ENCODE measurements at places on chromosomes 7 and 10.

GRCh38 chr7:137421366-137421765 is 77.8 kb upstream of the PTN start:
- DNase-seq = no peak

DNA sequence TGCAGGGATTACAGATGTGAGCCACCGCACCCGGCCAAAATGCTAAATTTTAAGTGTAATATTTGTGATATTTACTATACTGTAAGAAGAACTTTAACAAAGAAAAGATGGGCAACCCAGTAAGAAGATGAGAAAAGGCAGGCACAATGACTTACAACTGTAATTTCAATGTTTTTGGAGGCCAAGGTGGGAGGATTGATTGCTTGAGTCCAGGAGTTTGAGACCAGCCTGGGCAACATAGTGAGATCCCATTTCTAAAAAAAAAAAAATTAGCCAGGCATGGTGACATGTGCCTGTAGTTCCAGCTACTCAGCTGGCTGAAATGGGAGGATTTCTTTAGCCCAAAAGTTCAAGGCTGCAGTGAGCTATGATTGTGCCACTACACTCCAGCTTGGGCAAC is 11.7 kb upstream of the GATAD1 start:
- no peak for DNase-seq

DNA sequence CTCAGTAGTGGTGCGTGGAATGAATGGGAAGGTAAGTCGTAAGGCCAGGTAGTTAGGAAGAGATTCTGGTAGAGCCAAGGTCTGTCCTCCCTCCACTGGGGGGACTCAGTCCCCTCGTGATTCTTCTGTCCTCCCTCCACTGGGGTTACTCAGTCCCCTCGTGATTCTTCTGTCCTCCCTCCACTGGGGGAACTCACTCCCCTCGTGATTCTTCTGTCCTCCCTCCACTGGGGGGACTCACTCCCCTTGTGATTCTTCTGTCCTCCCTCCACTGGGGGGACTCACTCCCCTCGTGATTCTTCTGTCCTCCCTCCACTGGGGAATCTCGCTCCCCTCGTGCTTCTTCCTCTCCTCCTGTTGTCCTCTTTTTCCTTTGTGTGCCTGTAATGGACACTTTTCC is 125.1 kb downstream of the CELF2 start:
- DNase-seq = peak; percentile 56

- no peak for DNase-seq
These were observed 7.9 kb upstream of the SEPTIN7 start for GRCh38 chr7:35792873-35793489.

Measured in hematopoietic multipotent progenitor cell (in vitro differentiated cells).